ENCODE measurements at places on chromosomes 4 and X.

GRCh38 chr4:152257601-152258066 is 278.3 kb downstream of the FBXW7 start:
- DNase-seq = peak; percentile 49

DNA sequence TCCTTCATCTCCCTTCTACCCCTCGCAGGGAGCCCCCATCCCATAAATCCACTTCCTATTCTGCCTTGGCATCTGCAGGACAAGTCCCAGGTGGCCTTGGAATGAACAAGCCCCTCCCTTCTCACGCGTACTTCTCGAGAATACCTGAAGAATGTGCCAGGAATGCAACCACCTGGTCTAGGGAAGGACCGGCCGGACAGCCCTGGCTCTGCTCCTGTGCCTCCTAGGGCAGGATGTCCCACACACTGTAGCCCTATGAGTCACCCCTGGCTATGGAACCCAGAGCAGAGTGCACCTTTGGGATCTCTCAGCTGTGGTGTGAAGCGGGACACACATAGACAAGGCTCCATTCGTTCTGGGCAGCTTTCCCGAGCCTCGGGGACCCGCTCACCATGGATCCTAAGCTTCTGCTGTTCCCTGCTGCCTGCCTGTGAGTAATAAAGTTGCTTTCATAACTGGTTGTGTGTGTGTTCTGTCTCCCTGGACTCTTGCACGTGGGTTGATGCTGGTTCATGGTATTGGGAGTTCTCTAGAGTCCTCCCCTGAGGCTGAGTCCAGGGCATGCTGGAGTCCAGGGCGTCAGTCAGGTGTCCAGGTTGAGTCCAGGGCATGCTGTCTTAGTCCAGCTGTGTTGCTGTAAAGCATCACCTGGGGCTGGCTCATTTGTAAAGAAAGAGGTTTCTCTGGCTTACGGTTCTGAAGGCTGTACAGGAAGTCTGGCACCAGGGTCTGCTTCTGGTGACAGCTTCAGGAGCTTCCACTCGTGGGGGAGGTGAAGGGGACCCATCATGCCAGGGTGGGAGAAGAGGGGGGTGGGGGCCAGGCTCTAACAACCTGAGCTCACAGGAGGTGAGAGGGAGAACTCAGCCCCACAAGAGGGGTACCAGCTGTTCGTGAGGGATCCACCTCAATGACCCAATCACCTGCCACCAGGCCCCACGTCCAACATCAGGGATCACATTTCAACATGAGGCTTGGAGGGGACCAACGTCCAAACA is 7.4 kb upstream of the PDE6B start:
- no peak for DNase-seq

DNA sequence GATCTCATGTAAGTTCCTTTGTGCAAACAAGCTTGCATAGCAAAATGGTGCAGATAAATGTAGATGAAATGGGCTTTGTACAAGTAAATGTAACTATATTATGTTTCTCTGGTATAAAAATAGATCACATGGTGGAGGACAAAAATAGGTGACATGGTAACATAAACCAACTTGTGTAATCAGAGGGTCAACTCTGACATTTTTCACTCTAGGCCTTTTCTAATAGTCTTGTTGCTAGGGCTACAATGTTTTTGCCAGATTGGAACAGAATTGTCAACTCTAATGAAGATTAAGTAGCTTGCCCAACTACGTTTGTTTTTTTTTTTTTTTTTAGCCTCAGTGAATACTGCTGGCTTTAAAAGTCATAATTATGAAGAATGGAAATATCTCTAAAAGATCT is 11.5 kb downstream of the MAD2L1 start:
- DNase-seq = no peak

- no peak for DNase-seq
Observed at GRCh38 chr4:164606478-164606877, 147.5 kb upstream of the SMIM31 start.

DNA sequence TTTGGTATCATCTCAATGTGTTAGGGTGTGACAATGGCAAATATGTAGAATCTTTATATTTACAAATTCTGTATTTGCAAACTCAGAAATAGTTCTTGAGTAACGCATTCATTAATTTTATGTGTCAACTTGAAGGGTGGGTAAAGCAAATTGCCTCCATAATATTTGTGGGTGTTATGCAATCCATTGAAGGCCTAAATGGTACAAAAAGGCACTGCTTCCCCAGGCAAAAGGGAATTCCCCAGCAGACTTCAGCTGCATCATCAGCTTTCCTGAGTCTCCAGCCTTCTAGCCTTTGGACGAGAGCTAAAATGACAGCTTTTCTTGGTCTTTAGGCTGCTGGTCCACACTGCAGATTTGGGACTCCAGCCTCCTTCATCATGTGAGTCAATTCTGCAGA is 292.2 kb upstream of the PCDH7 start:
- DNase-seq = no peak

DNA sequence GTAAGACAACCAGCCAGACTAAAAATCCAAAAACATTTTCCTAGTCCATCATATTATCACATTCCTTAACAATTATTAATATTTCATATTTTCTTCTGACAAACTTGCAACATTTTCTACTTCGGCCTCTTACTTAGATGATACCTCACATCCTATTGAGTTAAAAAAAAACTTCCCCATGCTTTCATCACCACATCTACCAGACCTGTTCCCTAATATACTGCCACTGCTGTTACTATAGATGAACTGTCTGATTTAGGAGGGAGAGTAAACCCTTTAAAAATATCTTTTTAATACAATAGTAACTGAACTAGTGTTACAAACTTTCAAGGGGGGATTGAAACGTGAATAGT is 1.5 kb downstream of the FAM200B start:
- DNase-seq = no peak

- no peak for DNase-seq
Observed at GRCh38 chr4:25697516-25697915, 41.9 kb downstream of the SLC34A2 start.

- DNase-seq = no peak
Observed at GRCh38 chr4:136664988-136665387, 867.3 kb downstream of the PCDH18 start.

- DNase-seq = no peak
Observed at GRCh38 chr4:113587640-113588275, 173.8 kb downstream of the CAMK2D start.

GRCh38 chr4:167117273-167117672 is 117.0 kb downstream of the SPOCK3 start:
- DNase-seq = no peak

DNA sequence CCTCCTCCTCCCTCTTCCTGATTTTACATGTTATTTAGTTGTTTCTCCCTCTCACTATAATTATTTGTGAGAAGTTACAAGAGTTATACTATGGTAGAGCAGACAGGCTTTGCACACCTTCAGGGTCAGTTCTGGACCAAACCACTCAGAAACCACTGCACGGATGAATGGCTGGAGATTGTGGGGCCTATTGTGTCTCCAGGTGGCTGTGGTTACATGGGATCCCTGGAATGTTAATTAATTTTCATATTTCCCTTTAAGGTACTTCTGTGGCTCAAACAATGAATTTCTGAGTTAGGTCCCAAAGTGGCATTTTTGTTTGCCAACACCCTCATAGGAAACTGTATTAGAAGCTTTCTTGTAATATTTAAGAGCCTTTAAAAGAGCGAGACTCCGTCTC is 151.9 kb downstream of the BMPR1B start:
- no peak for DNase-seq

- no peak for DNase-seq
Observed at GRCh38 chrX:16137416-16138107, 14.2 kb downstream of the GRPR start.

DNA sequence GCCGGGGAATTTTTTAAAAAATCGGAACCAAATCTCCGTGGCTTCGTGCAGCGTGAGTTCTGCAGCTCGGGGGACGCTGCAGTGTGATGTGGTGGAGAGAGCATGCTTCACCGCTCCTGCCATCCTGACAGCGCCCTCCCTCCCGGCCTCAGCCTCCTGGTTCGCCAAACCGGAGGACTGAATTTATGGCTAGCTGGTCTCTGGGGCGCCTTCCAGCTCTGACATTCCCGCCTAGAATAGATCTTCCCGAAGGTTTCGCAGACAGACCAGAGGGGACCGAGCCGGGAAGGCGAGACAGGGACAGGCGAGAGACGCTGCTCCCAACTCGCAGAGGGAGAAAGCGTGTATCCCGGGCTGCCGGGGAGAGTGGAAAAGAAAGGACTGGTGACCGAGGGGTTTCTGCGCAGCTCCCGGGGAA is 25.9 kb downstream of the HOPX start:
- peak; percentile 57 for DNase-seq

GRCh38 chr4:114081783-114082182 is 102.3 kb upstream of the ARSJ start:
- DNase-seq = no peak

GRCh38 chrX:154441564-154441963 is 2.4 kb upstream of the FAM50A start:
- DNase-seq = no peak

- no peak for DNase-seq
Observed at GRCh38 chr4:101197350-101197749, 150.0 kb downstream of the PPP3CA start.

- no peak for DNase-seq
Observed at GRCh38 chrX:135315864-135316263, 6.6 kb downstream of the ETDC start.

GRCh38 chrX:12058087-12058486 is 80.2 kb upstream of the FRMPD4 start:
- DNase-seq = no peak

- no peak for DNase-seq
Observed at GRCh38 chrX:45150821-45151220, 49.9 kb downstream of the DIPK2B start.

DNA sequence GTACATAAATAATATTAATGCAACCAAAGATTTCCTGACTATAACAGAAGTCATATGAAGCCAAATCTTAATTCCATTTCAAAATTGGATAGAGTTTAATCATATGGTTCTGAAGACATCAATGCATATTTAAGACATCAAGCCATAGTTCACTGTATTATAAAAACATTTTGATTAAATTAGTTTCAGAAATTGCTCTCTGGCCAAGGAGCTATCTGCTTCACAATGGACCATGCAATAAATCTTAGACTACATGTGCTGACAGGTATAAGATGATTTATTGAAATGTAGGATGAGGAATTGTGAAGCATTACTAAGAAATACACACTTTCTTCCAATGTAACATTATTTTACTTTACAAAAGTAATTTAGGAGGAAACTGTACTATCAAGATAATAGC is 81.6 kb downstream of the MID1 start:
- no peak for DNase-seq

GRCh38 chrX:100647095-100647494 is 3.1 kb downstream of the SRPX2 start:
- DNase-seq = no peak

GRCh38 chr4:105472871-105473323 is 965 bp downstream of the PPA2 start:
- DNase-seq = peak; percentile 65

DNA sequence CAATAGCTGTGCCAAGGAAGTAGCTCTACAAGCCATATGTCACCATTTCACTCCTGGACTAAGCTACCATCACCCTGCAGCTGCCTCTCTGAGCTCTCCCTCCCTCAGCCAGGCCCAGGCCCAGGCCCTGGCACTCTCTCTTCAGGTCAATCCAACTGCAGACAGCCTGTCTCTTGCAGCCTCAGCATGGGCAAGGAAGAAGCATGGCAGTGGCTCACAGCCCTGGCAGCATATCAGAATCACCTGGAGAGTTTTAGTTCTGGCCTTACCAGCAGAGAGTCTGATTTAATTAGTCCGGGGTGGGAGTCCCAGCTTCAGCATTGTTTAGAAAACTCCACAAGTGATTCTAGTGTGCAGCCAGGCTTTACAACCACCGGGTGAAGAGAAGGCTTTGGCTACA is 31.5 kb downstream of the NALF2 start:
- DNase-seq = no peak

GRCh38 chr4:147418226-147418625 is 62.7 kb upstream of the EDNRA start:
- no peak for DNase-seq

DNA sequence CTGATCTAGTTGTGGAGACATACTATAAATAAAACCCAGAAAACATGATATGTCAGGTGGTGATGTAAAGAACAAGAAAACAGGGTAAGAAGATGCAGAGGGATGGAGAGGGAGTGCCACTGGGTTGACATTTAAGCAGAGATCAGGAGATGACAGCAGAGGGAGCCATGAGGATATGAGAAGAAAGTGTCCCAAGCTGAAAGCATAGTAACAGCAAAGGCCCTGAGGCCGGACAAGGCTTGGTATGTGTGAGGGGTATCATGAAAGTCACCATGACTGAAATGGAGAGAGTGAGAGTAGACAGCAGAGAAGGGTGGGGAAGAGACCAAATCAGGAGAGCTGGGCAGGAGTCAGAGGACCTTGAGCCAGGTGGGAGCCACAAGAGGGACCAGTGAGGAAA is 3.4 kb downstream of the GPKOW start:
- DNase-seq = no peak

DNA sequence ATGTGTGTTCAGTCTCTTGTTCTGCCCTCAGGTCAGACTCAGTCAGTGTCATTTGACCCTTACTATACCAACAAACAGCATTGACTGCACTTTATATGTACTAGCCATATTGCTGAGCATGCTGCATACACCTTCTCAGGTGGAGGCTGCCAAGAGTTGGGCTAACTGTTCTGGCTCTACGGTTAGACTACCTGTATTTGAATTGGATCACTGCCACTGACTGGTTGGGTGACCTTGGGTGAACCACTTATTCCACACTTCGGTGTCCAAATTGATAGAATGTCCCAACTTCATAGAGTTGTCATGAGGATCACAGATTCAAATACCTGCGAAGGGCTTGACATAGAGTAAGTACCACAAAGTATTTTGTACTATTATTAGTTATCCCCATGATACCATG is 91.2 kb upstream of the GPR50 start:
- DNase-seq = no peak

GRCh38 chr4:162506253-162506652 is 342.5 kb upstream of the FSTL5 start:
- no peak for DNase-seq

- no peak for DNase-seq
Observed at GRCh38 chr4:104457308-104457981, 37.2 kb downstream of the CXXC4 start.

- no peak for DNase-seq
Observed at GRCh38 chr4:95596676-95597075, 47.9 kb upstream of the UNC5C start.

- DNase-seq = no peak
Observed at GRCh38 chr4:123284168-123284567, 112.4 kb upstream of the SPRY1 start.

GRCh38 chrX:154446430-154446829 is 2.5 kb downstream of the FAM50A start:
- DNase-seq = no peak

DNA sequence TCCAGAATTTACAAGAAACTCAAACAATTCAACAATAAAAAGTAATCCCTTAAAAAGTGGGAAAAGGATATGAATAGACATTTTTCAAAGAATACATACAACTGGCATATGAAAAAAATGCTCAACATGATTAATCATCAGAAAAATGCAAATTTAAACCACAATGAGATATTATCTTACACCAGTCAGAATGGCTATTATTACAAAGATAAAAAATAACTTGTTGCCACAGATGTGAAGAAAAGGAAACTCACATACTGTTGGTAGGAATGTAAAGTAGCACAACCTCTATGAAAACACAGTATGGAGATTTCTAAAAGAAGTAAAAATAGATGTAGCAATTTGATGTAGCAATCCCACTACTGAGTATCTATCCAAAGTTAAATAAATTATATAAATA is 65.1 kb upstream of the DIAPH2 start:
- DNase-seq = no peak

- peak; percentile 59 for DNase-seq
Observed at GRCh38 chrX:140274811-140275525, 229.9 kb downstream of the SOX3 start.

- no peak for DNase-seq
Observed at GRCh38 chr4:167221084-167221483, 13.2 kb downstream of the SPOCK3 start.
